Liver (tissue), 10 donors: ENCODE measurements at places on chromosomes 7 and 10.

DNA sequence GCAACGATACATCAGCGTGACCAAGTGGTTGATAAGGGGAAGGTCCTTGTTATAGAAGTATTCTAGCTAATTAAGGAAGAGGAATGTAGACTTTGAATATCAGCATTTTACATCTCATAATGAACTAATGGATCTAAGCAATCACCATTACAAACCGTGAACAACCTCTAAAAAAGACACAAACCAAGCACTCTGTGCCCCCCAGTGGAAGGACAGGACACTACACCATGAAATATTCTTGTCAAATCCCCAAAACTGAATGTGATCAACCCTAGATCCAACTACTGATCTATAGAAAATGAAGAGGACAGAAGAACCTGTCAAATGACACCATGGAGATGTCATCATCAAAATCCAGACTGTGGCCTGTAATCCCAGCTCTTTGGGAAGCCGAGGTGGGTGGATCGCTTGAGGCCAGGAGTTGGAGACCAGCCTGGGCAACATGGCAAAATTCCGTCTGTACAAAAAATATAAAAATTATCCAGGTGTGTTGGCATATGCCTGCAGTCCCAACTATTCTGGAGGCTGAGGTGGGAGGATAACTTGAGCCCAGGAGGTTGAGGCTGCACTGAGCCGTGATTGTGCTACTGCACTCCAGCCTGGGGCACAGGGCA, 111.3 kb upstream of the CARD11 start:
- DNase-seq: no peak

GRCh38 chr10:57993302-57993701, 274.4 kb downstream of the IPMK start:
- DNase-seq: no peak

- DNase-seq: no peak
Observed at GRCh38 chr10:123150986-123151736, 3.0 kb upstream of the BUB3 start.

GRCh38 chr10:89074120-89074519, 83.5 kb downstream of the FAS start:
- no peak for DNase-seq

GRCh38 chr7:108368466-108368865, 87.8 kb downstream of the NRCAM start:
- no peak for DNase-seq

- DNase-seq: no peak
Observed at GRCh38 chr7:32479574-32480200, 10.5 kb downstream of the LSM5 start.

GRCh38 chr7:82015751-82016150, 245.9 kb upstream of the HGF start:
- no peak for DNase-seq

- no peak for DNase-seq
Observed at GRCh38 chr10:86190291-86190690, 176.3 kb downstream of the GRID1 start.

- DNase-seq: no peak
Observed at GRCh38 chr7:128452552-128452951, 3.1 kb upstream of the HILPDA start.

GRCh38 chr10:644076-644942, 45.2 kb downstream of the DIP2C start:
- DNase-seq: no peak

GRCh38 chr7:113799896-113800295, 118.9 kb downstream of the PPP1R3A start:
- no peak for DNase-seq

GRCh38 chr10:88243202-88243744, 339.8 kb downstream of the RNLS start:
- DNase-seq: no peak

GRCh38 chr7:117118579-117119180, 165.4 kb downstream of the ST7 start:
- DNase-seq: no peak

DNA sequence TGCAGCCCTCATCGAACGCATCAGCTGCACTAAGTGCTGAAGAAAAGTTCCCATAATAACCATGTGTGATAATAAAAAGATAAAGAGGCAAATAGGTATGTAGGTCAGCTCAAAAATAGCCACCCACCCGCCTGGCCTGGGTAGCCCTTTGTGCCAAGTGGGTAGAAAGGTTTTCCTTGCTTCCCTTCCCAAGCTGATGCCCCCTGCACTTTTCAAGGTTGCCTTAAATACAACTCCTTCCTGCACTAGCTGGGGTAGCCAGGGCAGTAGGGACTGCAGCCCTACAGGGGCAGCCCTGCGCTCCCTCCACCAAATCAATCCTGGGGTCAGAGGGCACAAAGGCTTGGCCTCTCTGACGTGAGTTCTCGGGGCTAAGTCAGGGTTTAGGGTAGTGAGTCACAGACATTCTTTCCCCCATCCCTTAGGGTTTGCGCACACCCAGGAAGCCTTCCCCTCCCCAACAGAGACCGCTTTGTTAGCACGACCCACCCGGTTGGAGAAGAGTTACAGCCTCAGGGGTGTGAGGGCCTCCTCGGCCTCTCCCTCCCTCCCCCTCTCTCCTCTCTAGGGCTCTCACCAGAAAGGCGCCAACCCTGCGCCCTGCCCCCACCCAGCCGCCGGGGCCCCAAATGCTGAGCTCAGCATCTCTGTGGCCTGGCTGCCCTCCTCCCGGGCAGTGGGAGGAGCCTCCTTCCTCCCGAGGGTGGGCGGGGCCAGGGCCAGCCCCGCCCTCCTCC, 13.3 kb upstream of the DDIT4 start:
- peak; percentile 84 for DNase-seq

- DNase-seq: no peak
Observed at GRCh38 chr10:82409671-82410070, 534.7 kb downstream of the NRG3 start.

GRCh38 chr7:41316410-41316809, 386.5 kb downstream of the INHBA start:
- DNase-seq: no peak

DNA sequence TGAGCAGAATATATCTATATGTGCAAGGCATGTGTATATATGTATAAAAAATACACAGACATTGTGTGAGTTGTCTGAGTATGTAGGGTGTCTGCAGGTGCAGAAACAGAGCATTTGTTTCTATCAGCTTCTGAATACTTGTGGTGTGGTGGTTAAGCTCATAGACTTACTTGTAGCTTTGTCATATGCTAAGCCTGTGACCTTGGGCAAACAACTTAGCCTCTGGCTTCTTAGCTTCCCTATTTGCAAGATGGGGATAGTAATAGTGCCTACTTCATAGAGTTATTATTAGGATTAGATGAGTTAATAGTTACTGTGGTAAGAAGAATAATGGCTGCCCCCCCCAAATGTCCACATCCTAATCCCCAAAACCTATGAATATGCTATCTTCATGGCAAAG, 28.2 kb upstream of the PAX2 start:
- DNase-seq: no peak

DNA sequence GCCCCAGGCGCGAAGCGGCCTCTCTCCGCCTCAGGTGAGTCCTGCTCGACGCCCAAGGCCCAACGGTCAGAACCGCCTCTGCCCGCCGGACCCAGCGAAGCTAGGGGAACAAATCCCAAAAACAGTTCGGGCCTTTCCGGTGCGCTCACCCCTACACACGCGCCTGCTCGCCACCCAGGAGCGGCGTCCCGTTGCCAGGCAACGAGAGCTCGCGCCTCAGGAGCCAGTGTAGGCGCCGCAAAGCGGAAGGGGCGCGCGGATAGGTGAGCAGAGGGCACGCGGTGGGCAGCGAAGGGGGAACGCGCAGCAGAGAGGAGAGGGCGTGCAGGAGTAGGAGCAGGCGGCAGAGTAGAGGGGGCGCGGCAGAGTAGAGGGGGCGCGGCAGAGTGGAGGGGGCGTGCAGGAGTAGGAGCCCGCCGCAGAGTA, at the start of the genes DYDC1 and DYDC2:
Gene DYDC1 (minus strand): TSS at position 193 of the 426 bp plus-strand sequence. CDS start 4,154 bp downstream, outside the sequence.
Gene DYDC2 (plus strand): TSS at position 219 of the 426 bp plus-strand sequence. CDS start 5,663 bp downstream, outside the sequence.
- DNase-seq: peak; percentile 69

- DNase-seq: no peak
Observed at GRCh38 chr7:102101926-102102325, 184.7 kb upstream of the SH2B2 start.

- DNase-seq: peak; percentile 55
Observed at GRCh38 chr7:41002741-41003610, 699.9 kb downstream of the INHBA start.

- DNase-seq: no peak
Observed at GRCh38 chr7:45955286-45955685, 34.2 kb upstream of the IGFBP3 start.

- DNase-seq: no peak
Observed at GRCh38 chr10:117342641-117343040, 32.6 kb downstream of the PDZD8 start.

DNA sequence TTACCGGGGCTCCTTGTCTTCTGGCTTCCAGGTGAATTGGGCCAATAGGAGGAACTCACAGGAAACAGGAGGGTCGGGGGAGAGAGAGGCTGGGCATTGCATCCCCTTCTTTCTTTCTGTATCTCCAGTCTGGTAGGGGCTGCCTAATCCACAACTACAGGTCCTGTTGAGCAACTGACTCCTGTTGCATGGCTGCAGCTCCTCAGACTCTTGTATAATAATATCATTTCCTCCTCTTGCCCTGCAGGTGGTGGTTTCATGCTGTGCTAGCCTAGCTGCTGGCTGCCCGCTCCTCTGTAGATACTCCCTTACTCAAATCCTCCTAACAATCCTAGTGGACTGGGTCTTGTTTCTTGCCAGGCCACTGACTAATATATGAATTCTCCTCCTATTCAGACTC, 276.5 kb upstream of the SMIM30 start:
- no peak for DNase-seq

GRCh38 chr7:34138483-34138882, 233.1 kb downstream of the BMPER start:
- no peak for DNase-seq

DNA sequence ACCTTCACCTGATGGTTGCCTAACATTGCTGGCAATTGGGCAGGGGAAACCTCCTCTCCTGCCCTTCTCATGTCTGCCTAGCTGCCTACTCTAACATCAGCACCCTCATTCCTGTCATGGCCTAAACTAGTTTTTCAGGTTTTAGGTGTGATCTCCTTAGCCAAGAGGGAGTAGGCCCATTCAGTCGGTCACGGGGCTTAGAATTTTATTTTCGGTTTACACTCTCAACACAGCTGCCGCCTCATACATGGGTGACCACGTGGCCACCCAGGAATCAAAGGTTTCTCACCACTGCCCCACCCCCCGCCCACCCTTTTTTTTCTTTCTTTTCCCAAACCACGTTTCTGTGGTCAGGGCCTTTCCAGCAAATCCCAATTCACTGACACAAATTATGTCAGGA, 97.2 kb downstream of the RALA start:
- no peak for DNase-seq

GRCh38 chr10:61835069-61835945, 66.2 kb upstream of the ARID5B start:
- DNase-seq: no peak

DNA sequence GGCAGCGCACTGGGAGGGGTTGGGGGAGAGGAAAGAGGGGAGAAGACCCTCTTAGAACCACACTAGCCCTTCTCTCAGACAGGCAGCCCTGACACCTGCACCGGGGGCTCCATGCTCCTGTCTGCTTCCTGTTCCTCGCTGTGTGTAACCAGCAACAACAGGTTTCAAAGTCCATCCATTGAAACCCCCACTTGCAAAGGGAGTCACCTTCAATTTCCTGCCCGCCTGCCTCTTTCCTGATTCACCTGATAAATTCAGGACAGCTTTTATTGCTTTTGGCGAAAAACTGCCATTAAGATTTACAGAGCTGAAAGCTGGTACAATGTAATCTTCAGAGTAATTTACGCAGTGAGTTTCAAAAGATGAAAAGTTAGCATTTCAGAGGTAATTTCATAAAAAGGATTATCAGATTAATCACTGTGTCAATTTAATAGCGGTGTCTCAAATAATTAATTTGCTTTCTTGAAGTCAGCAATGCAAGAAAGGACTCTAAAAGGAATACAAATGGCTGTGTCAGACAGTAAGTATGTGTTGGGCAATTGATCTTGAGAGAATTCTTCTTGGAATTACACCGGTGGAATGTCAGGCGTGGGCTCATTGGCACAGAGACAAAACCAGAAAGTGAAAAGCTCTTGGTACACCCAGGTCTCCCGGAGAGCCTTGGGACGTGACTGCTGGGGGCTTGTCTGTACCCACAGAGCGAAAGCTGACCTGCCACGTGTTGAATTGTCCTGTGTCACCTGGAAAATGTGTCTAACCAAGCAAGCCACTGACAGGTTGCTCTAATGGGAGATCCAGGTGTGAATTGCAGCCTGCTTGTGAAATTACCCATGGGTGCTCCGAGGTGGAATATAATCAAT, 60.7 kb downstream of the TMEM209 start:
- DNase-seq: no peak

- no peak for DNase-seq
Observed at GRCh38 chr7:154860621-154861375, 142.1 kb downstream of the PAXIP1 start.

DNA sequence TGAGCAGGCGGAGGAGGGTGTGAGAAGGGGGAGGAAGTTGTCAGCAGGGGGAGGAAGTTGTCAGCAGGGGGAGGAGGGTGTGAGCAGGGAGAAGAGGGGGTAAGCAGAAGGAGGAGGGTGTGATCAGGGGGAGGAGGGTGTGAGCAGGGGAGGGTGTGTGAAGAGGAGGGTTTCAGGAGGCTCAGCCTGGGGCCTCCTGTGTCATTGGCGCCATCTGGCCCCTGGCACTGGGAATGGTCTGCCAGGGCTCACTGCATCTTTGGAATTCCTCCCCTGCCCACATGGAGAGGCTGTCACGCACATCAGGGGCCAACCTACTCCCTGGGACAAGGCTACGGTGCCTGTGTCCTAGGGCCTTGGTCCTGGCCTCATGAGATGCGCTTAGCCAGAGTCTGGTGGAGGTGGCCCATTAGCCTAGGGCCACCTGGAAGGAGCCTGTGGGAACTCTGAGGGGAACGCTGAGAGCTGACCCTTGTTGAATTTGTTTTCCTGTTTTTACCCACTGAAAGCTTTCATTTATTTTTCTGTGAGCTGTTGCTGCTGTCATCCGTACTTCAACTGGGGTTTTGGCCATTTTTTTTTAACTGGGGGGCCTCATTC, 18.0 kb downstream of the CAMK2B start:
- peak; percentile 28 for DNase-seq

GRCh38 chr10:50592961-50593418, 30.8 kb downstream of the SGMS1 start:
- peak; percentile 66 for DNase-seq

DNA sequence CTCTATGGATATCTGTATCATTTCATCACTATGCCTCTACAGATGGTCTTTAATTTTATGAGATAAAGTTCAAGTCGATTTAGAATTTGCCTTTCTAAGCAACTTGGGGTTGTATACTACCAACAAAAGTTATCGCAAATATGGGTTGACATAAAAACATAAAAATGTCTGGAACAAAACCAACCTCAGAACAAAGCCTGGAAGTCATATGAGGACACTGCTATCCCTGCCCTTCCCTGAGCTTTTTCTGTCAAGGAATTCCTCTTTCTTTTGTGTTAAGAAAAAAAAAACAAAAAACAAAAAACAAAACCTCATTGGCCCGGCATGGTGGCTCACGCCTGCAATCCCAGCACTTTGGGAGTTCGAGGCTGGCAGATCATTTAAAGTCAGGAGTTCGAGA, 319.3 kb downstream of the CAMK1D start:
- DNase-seq: no peak

DNA sequence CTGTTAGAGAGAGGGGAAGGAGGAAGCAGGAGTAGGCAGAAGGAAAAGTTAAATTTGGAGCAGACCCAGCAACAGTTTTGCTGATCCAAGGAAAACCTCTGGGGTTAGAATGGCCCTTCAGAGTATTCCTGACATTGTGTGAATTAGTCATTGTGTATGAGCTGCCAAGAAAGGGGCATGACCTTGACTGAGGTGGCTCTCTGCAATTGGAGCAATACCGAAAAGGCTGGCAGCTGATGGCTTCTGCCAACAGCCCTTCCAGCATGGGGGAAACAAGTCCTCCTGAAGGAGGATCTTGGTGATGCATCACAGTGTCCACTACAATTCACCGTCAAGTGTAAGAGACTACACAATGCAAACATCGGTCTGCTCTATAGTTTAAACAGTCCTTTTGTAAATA, 20.6 kb upstream of the WASL start:
- DNase-seq: no peak
